ENCODE measurements at places on chromosomes 7 and 10. TPM values are rescaled to one million over a fixed set of nuclear protein-coding genes. Genes with fewer than 3 reads are reported as not detected.

GRCh38 chr7:134419875-134420274, 39.0 kb downstream of the AKR1B1 start:
- DNase-seq: no peak

DNA sequence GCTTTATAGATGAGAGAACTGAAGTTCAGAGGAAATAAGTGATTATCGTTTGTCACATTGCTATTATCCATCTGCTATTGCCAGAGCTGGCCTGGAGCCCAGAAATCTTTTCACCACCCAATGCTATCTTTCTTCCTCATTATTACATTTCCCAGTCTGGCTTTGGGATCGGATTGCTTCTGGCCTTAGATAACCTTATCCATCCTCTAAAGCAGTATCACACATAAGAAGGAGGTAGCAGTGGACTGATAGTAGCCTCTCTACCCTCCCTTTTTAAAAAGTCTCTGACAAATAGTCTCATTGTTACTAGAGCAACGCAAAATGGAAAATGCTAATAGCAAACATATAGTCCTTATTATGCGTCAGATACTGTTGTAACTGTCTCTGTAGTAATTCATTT, 1.3 kb upstream of the CLDN12 start:
- peak; percentile 31 for DNase-seq

- DNase-seq: no peak
These were observed 10.4 kb upstream of the CLCN1 start for GRCh38 chr7:143305423-143306070.

DNA sequence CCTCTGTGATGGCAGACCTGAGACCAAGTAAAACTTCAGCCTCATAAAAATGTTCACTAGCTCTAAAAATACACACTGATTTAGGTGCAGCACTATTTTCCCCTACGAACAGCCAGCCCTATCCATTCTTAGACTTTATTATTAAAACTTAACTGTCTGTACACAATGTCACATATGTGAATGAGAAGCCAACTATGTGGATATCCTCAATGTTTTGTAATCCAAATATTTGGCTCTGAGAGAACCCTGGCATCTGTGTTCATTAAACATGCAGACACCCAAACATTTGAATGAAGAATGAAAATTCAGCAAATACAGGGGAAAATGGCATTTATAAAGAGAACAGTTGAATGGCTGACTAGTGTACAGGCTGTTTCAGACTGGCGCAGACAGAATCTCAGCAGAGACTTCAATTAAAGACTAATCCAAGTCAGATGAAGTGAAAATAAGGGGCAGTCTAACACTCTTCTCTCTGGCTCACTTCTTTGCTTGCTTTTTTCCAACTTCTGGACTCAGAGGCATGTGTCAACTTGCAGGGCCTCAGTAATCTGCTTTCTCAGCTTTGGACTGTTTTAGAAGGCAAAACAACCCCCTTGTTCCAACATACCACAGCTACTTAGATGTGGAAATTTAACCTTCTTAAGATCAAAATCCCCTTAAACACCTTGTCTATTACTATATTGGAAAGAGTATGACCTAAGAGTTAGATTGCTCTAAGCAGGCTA, 47.4 kb upstream of the FAM180A start:
- peak; percentile 48 for DNase-seq

DNA sequence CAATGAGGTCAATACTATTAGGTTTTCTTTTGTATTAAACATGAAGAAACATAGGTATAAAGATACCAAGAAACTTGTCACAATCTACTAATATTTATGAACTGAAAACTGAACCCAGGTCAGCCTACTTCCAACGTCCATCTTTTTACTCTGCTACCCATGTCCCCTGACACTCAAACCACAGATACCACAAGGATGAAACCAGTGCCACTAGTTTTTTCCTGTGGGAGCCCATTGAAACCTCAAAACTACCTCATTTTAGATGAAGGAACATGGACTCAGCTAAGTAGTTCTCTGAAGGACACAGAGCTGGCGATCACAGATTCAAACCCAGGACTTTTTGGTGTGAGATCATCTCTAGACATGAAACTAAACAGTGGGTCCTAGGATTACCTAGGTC, 6.8 kb downstream of the TET1 start:
- no peak for DNase-seq

BAMBI gene
- polyA plus RNA-seq: 137 TPM

GRCh38 chr7:45073031-45073785, 15.6 kb downstream of the NACAD start:
- DNase-seq: no peak

GRCh38 chr10:24622781-24623301, 100.8 kb downstream of the ARHGAP21 start:
- DNase-seq: no peak

- DNase-seq: no peak
These were observed 98.3 kb downstream of the CDH23 start for GRCh38 chr10:71494980-71495381.

HOXA5 gene
- polyA plus RNA-seq: 77.5 TPM

PDE6C gene
- 1.3 TPM for polyA plus RNA-seq

GRCh38 chr7:42227936-42228591, 8.9 kb downstream of the GLI3 start:
- DNase-seq: peak; percentile 66

DNA sequence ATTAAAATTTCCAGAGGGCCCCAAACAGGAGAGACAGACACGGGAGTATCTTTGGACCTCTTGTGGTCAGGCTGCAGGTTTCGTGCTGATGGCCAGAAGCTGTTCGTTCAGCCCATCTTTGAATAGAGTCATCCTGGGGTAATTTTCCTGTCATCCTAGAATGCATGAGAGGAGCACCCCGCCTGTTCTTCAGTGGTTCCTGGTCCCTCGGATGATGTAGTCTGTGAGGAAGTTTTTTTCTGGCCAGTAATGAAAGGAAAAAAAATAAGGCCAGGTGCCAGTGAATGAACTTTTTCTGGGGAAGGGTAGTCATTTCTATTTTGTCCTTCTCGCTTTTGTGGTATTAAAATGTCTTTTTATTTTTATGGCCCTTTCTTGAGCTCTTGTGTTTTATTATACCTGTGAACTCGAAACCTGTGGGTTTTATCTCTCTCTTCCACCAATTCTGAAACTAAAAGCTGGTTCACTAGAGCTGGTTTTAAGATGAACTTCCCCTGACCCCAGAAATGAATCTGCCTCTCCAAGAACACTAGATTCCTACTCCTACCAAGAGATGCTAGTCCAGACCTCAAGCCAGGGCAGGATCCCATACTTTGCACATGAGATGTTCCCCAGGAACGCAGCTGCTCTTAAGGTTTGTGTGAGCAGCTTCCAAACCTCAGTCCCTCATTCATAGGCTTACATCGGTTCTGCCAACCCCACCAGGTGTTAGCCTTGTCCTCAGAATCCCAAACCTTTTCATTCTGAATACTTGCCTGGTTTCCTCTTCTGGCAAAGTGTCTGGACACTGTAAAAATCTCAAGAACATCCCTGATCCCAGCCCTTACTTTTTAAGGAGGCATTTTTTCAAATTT, 15.4 kb upstream of the MEST start:
- no peak for DNase-seq

DNA sequence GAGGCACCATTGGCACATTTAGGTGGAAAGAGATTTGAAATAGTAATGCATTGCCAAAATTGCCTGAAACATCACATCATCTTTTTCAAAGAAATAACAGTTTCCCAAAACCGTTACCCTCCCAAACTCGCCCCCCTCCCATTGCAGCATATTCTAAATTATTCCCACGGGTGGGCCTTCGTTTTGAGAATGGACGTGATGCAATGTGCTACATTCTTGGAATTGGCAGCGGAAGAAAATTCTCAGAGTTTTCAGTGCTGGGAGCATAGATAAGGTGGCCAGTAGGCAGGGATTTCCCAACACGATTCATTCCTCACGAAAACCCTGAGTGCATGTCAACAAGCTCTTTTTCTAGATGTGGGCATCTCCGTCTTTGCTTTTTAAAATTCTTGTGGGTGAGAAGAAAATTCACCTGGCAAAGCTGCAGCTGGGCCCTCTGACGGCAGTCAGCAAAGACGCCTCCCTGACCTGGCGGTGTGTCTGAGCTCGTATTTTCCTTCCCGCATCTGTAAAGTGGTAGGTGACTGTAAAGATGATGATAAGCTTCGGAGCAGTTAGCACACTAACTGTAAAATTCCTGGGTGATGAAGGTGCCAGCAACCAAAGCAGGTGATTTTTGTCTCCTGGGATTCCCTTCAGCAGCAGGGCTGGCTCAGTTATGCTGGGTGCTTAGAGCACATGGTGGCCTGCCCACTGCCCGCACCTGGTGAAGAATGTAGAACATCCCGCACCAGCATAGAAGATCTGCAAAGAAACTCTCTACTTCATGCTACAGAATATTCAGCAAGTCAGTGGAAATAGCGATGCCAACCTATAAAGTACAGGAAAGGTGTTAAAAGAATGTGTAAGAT, 141.9 kb upstream of the KLF6 start:
- DNase-seq: no peak

LIPN gene
- polyA plus RNA-seq: not detected

DNA sequence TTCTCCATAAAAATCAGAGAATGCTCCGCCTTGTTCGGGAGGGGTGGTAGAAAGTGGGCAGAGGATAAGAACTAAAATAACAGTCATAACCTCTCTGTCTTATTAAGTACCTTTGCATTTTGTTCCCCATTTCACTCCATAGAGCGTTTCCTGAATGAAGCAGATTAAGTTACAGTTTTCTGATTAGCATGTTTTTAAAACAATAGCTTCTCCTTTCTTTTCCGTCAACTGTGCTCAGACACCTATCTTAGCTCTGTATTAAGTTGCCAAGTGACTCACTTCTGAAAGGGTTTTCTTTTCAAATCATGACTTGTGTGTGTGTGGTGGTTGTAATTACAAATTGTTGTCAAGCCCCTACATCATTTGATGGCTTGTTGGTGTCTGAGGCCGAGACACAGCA, 1.4 kb downstream of the HABP2 start:
- no peak for DNase-seq

DNA sequence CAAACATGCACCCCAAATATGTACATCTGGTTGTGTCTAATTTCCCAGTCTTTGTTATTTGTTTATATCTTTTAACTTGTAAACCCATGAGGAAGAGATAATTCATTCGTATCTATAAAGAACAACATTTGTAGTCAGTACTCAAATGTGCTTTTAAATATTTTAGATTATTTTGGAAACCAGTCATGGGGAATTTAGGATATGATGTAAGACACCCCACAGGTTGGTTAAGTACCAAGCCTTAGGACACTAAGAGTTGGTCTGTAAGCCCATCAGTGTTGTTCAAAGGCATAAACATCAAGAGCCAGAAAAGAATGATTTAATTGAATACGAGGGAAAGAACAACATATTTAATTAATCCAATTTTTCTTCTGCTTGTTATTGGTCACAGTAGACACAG, 421.1 kb upstream of the SEMA3C start:
- no peak for DNase-seq

- no peak for DNase-seq
These were observed 57.7 kb downstream of the PYROXD2 start for GRCh38 chr10:98357194-98357822.

EN2 gene
- not detected for polyA plus RNA-seq

ACTL6B gene
- 0.13 TPM for polyA plus RNA-seq

- no peak for DNase-seq
These were observed 11.8 kb upstream of the RRP12 start for GRCh38 chr10:97412891-97413304.

DNA sequence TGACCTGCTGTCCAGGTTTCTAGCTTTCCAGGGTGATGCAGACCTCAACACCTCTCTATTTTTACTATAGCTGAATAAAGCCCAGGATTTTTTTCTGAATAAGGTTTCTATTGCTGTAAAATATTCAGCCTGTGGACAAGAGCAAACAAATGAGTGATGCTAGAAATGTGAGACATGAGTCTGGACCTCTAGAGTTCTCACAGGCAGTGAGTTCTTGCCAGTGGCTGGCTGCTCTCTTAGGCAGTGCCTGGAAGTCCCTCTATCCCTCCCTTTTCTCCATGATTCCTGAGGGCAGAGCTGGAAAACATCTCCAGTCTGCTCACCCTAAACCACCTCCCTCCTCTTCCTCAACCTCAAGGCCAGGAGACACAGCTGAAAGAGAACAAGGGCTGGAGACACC, 793.8 kb upstream of the IGFBP3 start:
- DNase-seq: no peak

- peak; percentile 47 for DNase-seq
These were observed 170.5 kb downstream of the RPS24 start for GRCh38 chr10:78203915-78204818.

DNA sequence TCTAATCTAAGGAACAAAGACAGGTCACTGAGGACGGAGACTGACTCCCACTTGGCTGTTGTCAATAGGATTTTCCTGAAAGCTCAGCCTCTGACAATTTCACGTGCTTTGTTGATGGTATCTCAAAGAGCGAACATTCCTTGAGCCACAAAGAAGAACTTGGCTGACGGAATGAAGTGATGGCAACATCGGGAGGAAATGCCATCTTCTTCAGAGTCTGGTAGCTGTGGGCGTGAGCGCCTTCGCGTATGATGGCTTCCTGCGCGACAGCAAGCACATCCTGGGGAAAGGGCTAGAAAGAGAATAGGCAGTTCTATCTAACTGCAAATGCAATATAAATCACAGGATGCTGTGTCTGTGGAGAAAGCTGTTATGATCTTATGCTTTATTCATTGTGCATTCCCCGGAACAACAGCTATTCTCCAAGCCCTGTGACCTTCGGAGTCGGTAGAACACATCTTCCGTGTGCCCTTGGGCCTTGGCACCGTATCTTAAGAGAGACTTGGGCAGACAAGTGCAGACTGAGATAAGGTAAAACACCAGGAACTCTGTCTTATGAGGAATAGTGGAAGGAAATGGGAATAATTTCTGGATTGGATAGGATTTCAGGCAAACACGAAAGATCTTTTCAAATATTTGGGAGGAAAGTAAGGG, 19.6 kb upstream of the GTPBP4 start:
- DNase-seq: no peak

SGCE gene
- polyA plus RNA-seq: 74.3 TPM

CLDN15 gene
- polyA plus RNA-seq: 20.2 TPM

CAMK1D gene
- 4.6 TPM for polyA plus RNA-seq

GRCh38 chr7:51160990-51161615, 155.5 kb downstream of the COBL start:
- DNase-seq: peak; percentile 59

- DNase-seq: no peak
These were observed 199.9 kb downstream of the EVX1 start for GRCh38 chr7:27442455-27442854.

TES gene
- 73.4 TPM for polyA plus RNA-seq

DNA sequence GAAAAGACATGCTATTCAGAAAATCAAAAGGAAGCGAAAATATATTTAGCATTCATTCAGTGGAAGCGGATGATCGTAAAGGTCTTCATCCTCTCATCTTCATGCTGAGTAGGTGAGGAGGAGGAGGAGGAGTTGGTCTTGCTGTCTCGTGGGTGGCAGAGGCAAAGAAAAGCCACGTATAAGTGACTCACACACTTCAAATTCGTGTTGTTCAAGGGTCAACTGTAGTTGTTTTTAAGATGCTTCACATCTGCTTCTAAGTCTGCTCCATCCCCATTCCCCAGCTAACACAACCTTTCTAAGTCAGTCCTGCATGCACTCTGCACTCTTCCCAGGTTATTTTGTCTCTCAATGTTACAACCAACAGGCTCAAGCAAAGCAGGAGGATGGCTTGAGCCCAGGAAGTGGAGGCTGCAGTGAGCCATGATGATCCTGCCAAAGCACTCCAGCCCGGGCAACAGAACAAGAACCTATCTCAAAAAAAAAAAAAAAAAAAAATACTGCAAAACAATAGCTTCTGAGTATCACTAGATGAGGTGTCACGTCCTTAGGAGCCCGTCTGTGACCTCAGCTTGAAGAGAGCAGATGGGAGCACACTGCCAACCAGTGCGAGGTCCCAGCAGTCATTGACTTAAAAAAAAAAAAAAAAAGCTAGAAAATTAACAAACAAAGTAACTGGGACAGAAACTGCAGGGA, 70.5 kb downstream of the SFMBT2 start:
- no peak for DNase-seq

FAM237B gene
- 0.23 TPM for polyA plus RNA-seq

- no peak for DNase-seq
These were observed 34.0 kb upstream of the EZH2 start for GRCh38 chr7:148918058-148918596.
